ENCODE measurements at places on chromosomes 5 and 9. TPM values are rescaled to one million over a fixed set of nuclear protein-coding genes. Genes with fewer than 3 reads are reported as not detected.

DNA sequence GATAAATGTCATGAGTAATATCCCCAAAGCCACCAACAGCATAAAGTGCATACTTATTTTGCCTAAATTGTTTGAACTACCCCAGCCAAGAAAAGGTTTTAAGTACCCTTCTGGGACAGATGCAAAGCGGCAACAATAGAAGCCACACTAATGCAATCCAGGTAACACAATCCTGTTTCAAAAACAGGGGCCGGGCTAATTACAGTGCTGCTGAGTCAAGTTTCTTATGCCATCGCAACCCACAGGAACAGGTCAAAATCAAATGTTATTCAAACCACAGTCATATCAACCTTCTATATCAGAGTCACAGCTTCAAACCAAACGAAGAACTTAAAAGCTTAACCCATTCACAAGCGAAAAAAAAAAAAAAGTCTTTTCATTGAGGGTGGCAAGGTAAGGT is 28.3 kb downstream of the EBF1 start:
- no peak for DNase-seq

GRCh38 chr5:115033861-115034260 is 135.8 kb downstream of the TRIM36 start:
- peak; percentile 4 for DNase-seq

- no peak for DNase-seq
Observed at GRCh38 chr9:98642661-98643312, 65.9 kb downstream of the GABBR2 start.

DNA sequence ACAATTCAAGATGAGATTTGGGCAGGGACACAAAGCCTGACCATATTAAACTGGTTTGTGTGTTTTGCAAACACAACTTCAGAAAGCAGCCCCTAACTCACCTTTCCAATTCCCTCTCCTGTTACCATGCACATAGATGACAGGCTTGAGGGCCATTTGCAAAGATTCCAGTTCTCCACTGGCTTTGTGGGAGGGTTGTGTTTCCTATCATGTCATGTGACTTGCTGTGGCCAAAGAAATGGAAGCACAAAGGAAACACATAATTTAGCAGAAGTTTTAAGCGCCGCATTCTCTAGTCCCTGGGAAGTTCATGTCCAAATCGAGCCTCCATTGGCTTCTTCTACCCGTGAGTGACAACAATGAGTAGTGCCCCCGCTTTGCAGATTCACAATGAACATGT is 57.9 kb upstream of the CDH6 start:
- DNase-seq: no peak

PCDHGB4 gene
- total RNA-seq: not detected

- no peak for DNase-seq
Observed at GRCh38 chr9:124733964-124734740, 37.0 kb downstream of the NR6A1 start.

IL31RA gene
- not detected for total RNA-seq

C9orf43 gene
- 0.83 TPM for total RNA-seq

GRCh38 chr5:143182901-143183820 is 220.3 kb downstream of the NR3C1 start:
- peak; percentile 66 for DNase-seq

COL15A1 gene
- total RNA-seq: not detected

DNA sequence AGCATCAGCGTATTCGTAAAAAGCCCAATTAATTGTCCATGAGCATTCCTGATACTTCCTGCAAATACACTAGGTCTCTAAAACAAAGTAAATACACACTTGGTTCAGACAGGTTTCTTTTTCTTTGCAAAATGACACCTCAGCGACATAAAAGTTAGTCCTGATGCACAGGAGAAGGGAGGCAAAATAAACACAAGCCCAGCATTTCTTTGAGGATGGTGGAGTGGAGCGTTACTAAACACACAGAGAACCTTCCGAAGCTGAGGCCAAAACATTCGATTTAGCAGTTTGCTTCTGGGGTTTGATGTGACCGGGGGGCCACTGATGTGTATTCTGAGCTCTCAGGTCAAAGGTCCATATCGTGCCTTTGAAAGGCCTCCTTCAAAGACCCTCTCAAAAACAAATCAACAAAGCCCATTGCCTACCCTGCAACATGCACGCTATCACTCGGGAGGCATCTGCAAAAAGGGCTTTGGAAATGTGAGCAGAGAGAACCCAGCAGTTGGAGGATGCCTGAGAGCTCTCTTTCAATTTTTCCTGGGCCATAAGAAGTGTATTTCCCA is 268.4 kb upstream of the PANK3 start:
- no peak for DNase-seq

SPINK6 gene
- not detected for total RNA-seq

DNA sequence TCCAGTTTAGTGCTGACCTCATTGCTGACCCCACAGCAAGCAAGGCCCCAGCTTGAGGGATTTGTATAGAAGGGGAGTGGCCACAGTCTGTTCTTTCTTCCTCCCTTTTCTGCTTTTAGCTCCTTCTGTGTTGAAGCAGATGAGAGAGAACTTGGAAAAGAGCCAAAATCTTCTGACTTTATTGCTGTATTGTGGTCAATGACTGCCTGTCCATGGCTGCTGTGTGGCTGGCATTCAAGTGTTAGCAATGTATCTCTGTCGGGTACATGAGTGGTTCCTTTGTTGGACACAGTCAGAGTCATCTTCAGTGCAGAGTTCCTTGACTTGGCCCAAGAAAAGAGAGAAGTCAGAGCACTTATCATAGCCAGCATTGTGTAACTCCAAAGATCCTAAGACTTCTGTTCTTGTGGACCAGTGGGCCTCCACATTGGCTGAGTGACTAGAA is 154.1 kb downstream of the LRRC70 start:
- DNase-seq: no peak

GRCh38 chr9:35669331-35670145 is 4.2 kb upstream of the CA9 start:
- no peak for DNase-seq

GRCh38 chr5:122996091-122996490 is 40.4 kb downstream of the PPIC start:
- no peak for DNase-seq

TXNDC8 gene
- not detected for total RNA-seq

GRCh38 chr5:54561651-54562050 is 44.1 kb downstream of the SNX18 start:
- no peak for DNase-seq

- DNase-seq: no peak
Observed at GRCh38 chr9:114006155-114006550, 71.9 kb downstream of the AMBP start.
